ENCODE measurements at places on chromosomes 5 and 9. TPM values are rescaled to one million over a fixed set of nuclear protein-coding genes. Genes with fewer than 3 reads are reported as not detected.

Gene PCDHB14
- polyA plus RNA-seq = 6.3 TPM

Gene ANKRD18B
- 0.06 TPM for polyA plus RNA-seq

Gene FOXD4
- 2.0 TPM for polyA plus RNA-seq

Gene SOX30
- 0.42 TPM for polyA plus RNA-seq

Gene NR5A1
- polyA plus RNA-seq = not detected

Gene GZMA
- polyA plus RNA-seq = 0.67 TPM

Gene GRXCR2
- not detected for polyA plus RNA-seq

Gene IGFBPL1
- 0.67 TPM for polyA plus RNA-seq

Gene SMIM27
- 10.5 TPM for polyA plus RNA-seq

Gene BTF3
- 1,304 TPM for polyA plus RNA-seq

Gene ARHGEF28
- polyA plus RNA-seq = 2.7 TPM

Gene CDKN2B-AS1
- 0.15 TPM for polyA plus RNA-seq

Gene TEK
- 14.0 TPM for polyA plus RNA-seq

Gene LCN10
- polyA plus RNA-seq = 20.2 TPM

Gene OSMR
- 6.2 TPM for polyA plus RNA-seq

Gene TMEM141
- 34.8 TPM for polyA plus RNA-seq

Gene DNAJA1
- 86.8 TPM for polyA plus RNA-seq

Gene DNAJB5
- 61.6 TPM for polyA plus RNA-seq

Gene TAS2R1
- polyA plus RNA-seq = 0.32 TPM

Gene AGXT2
- polyA plus RNA-seq = not detected

Gene TAF1L
- 0.03 TPM for polyA plus RNA-seq

Gene HCN1
- 3.1 TPM for polyA plus RNA-seq

Gene S100Z
- 0.20 TPM for polyA plus RNA-seq

Gene ARHGEF39
- 5.6 TPM for polyA plus RNA-seq

Gene TIMD4
- 1.1 TPM for polyA plus RNA-seq

Gene MTREX
- polyA plus RNA-seq = 66.8 TPM

Gene CHSY3
- polyA plus RNA-seq = 4.0 TPM

Gene C5orf46
- not detected for polyA plus RNA-seq

Gene PCDHAC2
- 0.67 TPM for polyA plus RNA-seq

Gene NMUR2
- polyA plus RNA-seq = 0.19 TPM

Gene PTPA
- 131 TPM for polyA plus RNA-seq

Gene EIF4EBP3
- 8.8 TPM for polyA plus RNA-seq

Gene MARCHF11
- polyA plus RNA-seq = not detected
